ENCODE measurements at places on chromosomes 7 and 10. TPM values are rescaled to one million over a fixed set of nuclear protein-coding genes. Genes with fewer than 3 reads are reported as not detected.

Gene FFAR4
- total RNA-seq: 0.61 TPM

Gene ZNF365
- total RNA-seq: 4.0 TPM

GRCh38 chr10:43386981-43387677 is 15.7 kb downstream of the FXYD4 start:
- H3K27me3 ChIP-seq: no peaks in the 10 kb centered on the region
- peak overlapping the region; percentile 77 for H3K27ac ChIP-seq
- peaks cover 79% of the 10 kb centered on the region for H3K36me3 ChIP-seq
- no peak for DNase-seq
- peaks cover 55% of the 10 kb centered on the region for H3K4me1 ChIP-seq

DNA sequence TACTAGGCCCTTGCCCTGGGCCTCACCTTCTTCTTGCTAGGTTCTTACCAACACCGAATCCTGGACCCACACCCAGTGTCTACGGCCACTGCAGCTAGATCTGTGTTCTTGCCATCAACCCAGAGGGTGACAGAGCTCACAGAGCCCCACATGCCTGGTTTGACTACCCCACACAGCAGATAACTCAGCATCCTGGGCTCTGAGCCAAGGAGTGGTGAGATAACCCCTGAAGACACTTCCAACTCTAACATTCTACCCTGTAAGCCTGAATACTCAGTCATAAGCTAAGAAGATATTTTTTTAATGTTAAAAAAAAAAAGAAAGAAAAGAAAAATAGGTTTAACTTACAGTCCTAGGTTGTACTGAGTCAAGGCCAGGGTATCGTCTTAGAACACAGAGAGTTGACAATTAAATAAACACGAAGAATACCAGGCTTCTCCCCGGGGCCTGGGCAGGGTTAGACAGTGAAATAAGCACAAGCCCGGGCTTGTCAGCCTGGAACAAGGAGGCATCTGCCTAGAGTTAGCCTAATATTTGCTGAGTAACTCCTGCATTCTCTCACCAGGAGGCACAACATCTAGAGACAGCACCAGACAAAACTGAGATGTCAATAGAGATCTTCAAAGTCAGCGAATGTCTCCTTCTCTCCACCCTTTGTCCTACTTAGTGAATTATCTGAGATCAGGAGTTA is 556.5 kb upstream of the LRRN3 start:
- H3K4me1 ChIP-seq: no peaks in the 10 kb centered on the region
- H3K36me3 ChIP-seq: no peaks in the 10 kb centered on the region
- no peak overlapping the region for H3K4me3 ChIP-seq
- no peak overlapping the region for H3K27ac ChIP-seq
- no peak for DNase-seq

DNA sequence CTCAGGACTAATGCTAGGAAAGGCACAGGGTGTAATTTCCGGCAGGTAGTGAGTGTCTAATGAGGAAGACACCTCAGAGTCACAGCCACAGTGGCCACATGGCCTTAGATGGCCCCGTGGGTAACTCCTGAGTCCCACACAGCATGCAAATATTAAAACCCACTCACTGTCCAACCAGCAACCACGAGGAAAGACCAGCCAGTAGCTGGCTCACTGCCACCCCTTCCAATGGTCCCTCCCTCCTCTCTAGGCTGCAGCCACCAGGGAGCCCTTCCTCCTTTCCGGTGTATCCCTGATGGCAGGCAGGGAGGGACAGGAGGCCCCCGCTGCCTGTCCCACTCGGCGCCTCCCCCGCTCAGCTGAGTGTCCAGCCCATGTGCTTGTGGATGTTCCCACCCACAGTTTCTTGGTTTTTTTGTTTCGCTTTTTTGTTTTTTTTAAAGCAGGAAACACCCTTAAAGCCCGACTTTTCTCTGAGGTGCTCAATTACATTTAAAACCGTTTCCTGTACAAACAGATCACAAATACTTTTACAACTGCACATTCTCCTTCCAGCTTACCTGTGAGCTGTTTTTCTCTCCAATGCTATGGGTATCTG is 9.2 kb downstream of the BNIP3 start:
- H3K27me3 ChIP-seq: no peaks in the 10 kb centered on the region
- DNase-seq: no peak
- no peak overlapping the region for H3K4me3 ChIP-seq
- H3K36me3 ChIP-seq: peaks cover 19% of the 10 kb centered on the region
- no peak overlapping the region for H3K27ac ChIP-seq

GRCh38 chr7:113968713-113969112 is 49.9 kb upstream of the PPP1R3A start:
- H3K36me3 ChIP-seq: no peaks in the 10 kb centered on the region
- H3K27me3 ChIP-seq: no peaks in the 10 kb centered on the region
- DNase-seq: no peak
- no peaks in the 10 kb centered on the region for H3K4me1 ChIP-seq
- no peak overlapping the region for H3K27ac ChIP-seq

Gene PTN
- total RNA-seq: 0.54 TPM

Gene HEPACAM2
- total RNA-seq: not detected

- no peak within 1 kb of the TSS for H3K27ac ChIP-seq
- no peaks in the 10 kb centered on the region for H3K4me1 ChIP-seq
- peak within 1 kb of the TSS; percentile 43 for H3K4me3 ChIP-seq
- DNase-seq: peak; percentile 56
Observed at GRCh38 chr10:129963641-129964501, at the start of gene EBF3. Gene EBF3 (minus strand): TSS chr10:129964274. CDS start chr10:129963768, 506 bp downstream.

GRCh38 chr10:24096281-24096680 is 112.7 kb upstream of the KIAA1217 start:
- DNase-seq: no peak
- no peaks in the 10 kb centered on the region for H3K4me1 ChIP-seq
- no peaks in the 10 kb centered on the region for H3K27me3 ChIP-seq
- H3K27ac ChIP-seq: no peak overlapping the region
- no peaks in the 10 kb centered on the region for H3K36me3 ChIP-seq

- no peaks in the 10 kb centered on the region for H3K36me3 ChIP-seq
- peaks cover 88% of the 10 kb centered on the region for H3K27me3 ChIP-seq
- H3K4me3 ChIP-seq: peak overlapping the region; percentile 72
- no peak overlapping the region for H3K27ac ChIP-seq
- no peak for DNase-seq
Observed at GRCh38 chr10:23694446-23694920, 255.6 kb downstream of the OTUD1 start.

Gene ITGA8
- not detected for total RNA-seq

- H3K27ac ChIP-seq: no peak overlapping the region
- no peaks in the 10 kb centered on the region for H3K27me3 ChIP-seq
- DNase-seq: no peak
- no peaks in the 10 kb centered on the region for H3K36me3 ChIP-seq
- H3K4me1 ChIP-seq: no peaks in the 10 kb centered on the region
- H3K4me3 ChIP-seq: no peak overlapping the region
Observed at GRCh38 chr7:111975346-111975745, 230.9 kb downstream of the DOCK4 start.

Gene LRRD1
- not detected for total RNA-seq

- H3K27me3 ChIP-seq: no peaks in the 10 kb centered on the region
- no peak overlapping the region for H3K27ac ChIP-seq
- H3K4me3 ChIP-seq: no peak overlapping the region
- DNase-seq: no peak
Observed at GRCh38 chr10:112433136-112433535, 13.6 kb downstream of the ZDHHC6 start.

Gene KNDC1
- total RNA-seq: 1.2 TPM

- no peaks in the 10 kb centered on the region for H3K36me3 ChIP-seq
- no peak for DNase-seq
- no peaks in the 10 kb centered on the region for H3K27me3 ChIP-seq
- no peak overlapping the region for H3K4me3 ChIP-seq
Observed at GRCh38 chr7:122262246-122262645, 42.3 kb downstream of the FEZF1 start.

Gene SPAM1
- total RNA-seq: not detected

Gene CDH23
- total RNA-seq: 0.07 TPM

Gene SYT15B
- total RNA-seq: 0.24 TPM

Gene CAMK2G
- 58.1 TPM for total RNA-seq

DNA sequence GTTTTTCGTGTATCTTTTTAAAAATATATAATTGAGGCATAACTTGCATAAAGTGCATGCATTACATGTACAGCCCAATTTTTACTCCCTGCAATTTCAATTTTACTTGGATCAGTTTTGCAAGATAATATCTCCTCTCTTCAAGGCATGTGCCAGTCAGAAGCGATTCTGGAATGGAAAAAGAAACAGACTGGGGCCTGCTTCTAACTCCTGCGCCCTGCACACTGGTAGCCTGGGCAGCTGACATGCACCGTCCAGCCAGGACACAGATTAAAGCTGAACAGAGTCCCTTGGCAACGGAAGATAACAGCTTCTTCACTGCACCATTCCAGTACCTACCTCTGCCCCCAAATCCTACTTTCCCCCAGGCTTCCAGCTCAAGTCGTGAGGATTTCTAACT is 182.1 kb downstream of the FAM107B start:
- H3K4me3 ChIP-seq: peak overlapping the region; percentile 24
- peaks cover 63% of the 10 kb centered on the region for H3K4me1 ChIP-seq
- no peaks in the 10 kb centered on the region for H3K27me3 ChIP-seq
- DNase-seq: no peak
- peak overlapping the region; percentile 75 for H3K27ac ChIP-seq

Gene GNG11
- 2.6 TPM for total RNA-seq

- no peak overlapping the region for H3K27ac ChIP-seq
- H3K4me3 ChIP-seq: no peak overlapping the region
- H3K4me1 ChIP-seq: no peaks in the 10 kb centered on the region
- H3K27me3 ChIP-seq: no peaks in the 10 kb centered on the region
- peaks cover 2% of the 10 kb centered on the region for H3K36me3 ChIP-seq
- no peak for DNase-seq
Observed at GRCh38 chr7:1144269-1144771, 15.7 kb downstream of the ZFAND2A start.

DNA sequence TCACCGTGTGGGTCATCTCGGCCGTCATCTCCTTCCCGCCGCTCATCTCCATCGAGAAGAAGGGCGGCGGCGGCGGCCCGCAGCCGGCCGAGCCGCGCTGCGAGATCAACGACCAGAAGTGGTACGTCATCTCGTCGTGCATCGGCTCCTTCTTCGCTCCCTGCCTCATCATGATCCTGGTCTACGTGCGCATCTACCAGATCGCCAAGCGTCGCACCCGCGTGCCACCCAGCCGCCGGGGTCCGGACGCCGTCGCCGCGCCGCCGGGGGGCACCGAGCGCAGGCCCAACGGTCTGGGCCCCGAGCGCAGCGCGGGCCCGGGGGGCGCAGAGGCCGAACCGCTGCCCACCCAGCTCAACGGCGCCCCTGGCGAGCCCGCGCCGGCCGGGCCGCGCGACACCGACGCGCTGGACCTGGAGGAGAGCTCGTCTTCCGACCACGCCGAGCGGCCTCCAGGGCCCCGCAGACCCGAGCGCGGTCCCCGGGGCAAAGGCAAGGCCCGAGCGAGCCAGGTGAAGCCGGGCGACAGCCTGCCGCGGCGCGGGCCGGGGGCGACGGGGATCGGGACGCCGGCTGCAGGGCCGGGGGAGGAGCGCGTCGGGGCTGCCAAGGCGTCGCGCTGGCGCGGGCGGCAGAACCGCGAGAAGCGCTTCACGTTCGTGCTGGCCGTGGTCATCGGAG is 1.8 kb downstream of the ADRA2A start:
- H3K4me1 ChIP-seq: peaks cover 7% of the 10 kb centered on the region
- no peak for DNase-seq
- peak overlapping the region; percentile 88 for H3K4me3 ChIP-seq
- peaks cover 25% of the 10 kb centered on the region for H3K27me3 ChIP-seq
- H3K27ac ChIP-seq: no peak overlapping the region

Gene MYPN
- 0.38 TPM for total RNA-seq

- H3K4me3 ChIP-seq: no peak overlapping the region
- no peak overlapping the region for H3K27ac ChIP-seq
- H3K4me1 ChIP-seq: no peaks in the 10 kb centered on the region
- no peaks in the 10 kb centered on the region for H3K27me3 ChIP-seq
- no peak for DNase-seq
- no peaks in the 10 kb centered on the region for H3K36me3 ChIP-seq
Observed at GRCh38 chr7:46534664-46535588, 613.9 kb upstream of the IGFBP3 start.

GRCh38 chr7:84633-85020 is 107.7 kb upstream of the FAM20C start:
- H3K27ac ChIP-seq: no peak overlapping the region
- H3K27me3 ChIP-seq: peaks cover 36% of the 10 kb centered on the region
- DNase-seq: no peak
- H3K36me3 ChIP-seq: peaks cover 11% of the 10 kb centered on the region

GRCh38 chr10:84820596-84820995 is 492.2 kb downstream of the CCSER2 start:
- no peak for DNase-seq
- H3K27me3 ChIP-seq: peaks cover 40% of the 10 kb centered on the region
- no peaks in the 10 kb centered on the region for H3K36me3 ChIP-seq
- no peak overlapping the region for H3K4me3 ChIP-seq
- H3K27ac ChIP-seq: no peak overlapping the region

- DNase-seq: no peak
- no peak overlapping the region for H3K4me3 ChIP-seq
- H3K36me3 ChIP-seq: no peaks in the 10 kb centered on the region
- no peaks in the 10 kb centered on the region for H3K4me1 ChIP-seq
- H3K27me3 ChIP-seq: peaks cover 46% of the 10 kb centered on the region
Observed at GRCh38 chr10:97795886-97796285, 24.1 kb upstream of the SFRP5 start.

Gene OPALIN
- not detected for total RNA-seq

DNA sequence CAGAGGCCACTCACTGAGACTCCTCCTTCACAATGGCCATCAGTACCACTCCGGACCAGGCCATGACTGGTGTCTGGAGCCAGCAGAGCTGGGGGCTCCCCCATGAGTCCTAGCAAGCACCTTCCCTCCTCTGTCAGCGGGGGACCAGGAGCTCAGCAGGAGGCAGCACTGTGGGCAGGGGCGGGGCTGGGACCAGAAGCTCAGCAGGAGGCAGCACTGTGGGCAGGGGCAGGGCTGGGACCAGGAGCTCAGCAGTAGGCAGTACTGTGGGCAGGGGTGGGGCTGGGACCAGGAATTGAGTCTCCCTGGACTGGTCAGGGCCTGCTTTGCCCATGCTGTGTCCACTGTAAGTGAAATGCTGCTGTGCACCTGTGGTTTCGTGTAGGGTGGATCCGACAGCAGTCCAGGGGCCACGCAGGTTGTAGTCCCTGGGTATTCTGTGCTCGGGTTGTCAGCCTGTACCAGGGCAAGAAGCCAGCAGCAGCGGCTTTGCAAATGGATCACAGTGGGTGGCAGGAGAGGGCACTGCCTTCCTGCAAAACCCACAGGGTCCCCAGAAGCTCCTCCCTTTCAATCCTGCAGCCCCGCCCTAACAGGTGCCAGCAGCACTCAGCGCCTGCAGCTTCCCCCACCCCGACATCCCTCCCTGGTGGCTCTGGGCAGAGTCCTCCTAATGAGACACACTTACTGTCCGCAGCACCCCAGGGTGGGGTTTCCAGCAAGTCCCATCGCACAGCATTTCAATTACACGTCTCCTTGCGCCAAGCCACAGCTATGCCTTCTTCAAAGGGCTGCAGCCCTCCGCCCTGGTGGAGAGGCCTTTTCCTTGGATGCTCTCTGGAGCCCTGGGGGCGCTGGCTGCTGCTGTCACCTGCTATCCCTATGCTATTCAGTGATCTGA is 220.5 kb downstream of the TCERG1L start:
- H3K27ac ChIP-seq: no peak overlapping the region
- no peaks in the 10 kb centered on the region for H3K36me3 ChIP-seq
- DNase-seq: no peak
